ENCODE measurements at places on chromosomes 1 and 21.

DNA sequence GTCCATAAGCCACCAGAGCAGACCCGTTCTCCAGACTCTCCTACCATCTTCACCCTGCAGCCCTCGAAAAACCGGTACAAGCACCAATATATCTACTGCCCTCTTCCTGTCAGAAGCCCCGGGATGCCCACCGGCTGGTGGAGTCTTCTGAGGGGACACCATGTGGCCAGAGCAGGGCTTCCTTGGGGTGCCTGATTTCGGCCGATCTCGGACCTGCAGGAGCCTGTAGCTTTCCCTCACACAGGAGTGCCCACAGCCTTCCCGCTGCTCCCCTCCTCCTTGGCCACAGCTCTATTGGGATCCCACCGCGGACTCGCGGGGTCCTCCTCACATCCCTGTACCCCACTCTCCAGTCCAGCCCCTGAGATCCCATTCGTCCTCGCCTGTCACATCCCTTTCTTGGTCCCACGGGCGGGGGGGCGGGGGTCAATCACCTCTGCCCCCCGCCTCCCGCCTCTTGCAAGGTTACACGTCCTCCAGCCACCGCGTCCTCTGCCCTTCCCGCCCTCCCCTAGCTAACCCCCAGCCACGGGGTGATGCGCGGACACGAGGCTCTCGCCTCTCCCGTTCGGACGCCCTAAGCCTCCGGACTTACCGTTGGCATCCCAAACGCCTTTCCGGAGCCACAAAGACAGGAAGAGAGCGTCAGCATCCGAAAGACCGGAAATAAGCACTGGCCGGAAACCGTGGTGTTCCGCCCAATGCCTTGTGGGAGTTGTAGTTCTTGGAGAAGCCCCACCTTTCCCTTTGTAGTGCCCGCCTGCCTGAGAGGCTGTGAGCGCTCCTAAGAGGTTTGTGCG, at the start of gene SSR2:
TSS of gene SSR2 (minus strand) at position 659 of the 800 bp plus-strand sequence. CDS start 784 bp downstream, outside the sequence.
- peak; percentile 67 for DNase-seq

DNA sequence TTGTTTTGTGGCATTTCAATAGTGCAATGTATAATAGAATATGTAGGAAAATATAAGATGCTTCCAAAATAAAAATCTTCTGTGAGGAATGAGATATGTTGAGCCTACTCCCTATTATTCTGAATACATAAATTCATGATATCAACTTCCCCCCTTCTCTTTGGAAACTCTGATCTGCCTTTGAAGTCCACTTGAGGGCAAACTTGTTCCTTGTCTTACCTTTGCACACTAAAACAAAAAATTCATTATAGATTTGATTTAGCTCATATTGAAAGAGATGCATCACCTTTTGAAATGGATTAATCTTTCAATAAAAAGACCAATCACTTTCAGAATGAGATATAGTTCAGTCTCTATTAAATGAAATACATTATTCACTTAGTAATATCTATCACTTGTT, 580.7 kb upstream of the ADGRL4 start:
- no peak for DNase-seq

DNA sequence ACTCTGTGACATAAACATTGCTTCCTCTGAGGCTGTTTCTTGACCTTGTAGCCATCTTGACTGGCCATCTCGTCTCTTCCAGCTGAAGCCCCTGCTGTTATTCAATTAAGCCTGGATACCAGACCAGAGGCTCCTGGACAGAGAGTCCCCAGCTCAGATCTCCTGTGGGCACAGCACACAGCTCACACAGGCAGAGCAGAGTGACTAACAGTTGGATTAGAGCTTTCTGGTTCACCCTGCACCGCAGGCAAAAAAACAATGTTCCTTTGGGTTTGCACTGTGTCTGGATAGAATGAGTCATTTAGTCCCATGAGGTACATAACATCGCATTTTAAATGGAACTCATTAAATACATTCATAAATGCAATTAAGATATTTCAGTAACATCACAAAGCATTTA, 33.4 kb upstream of the USH2A start:
- DNase-seq = no peak

- DNase-seq = no peak
Measured at GRCh38 chr1:6198646-6199297, 623 bp downstream of the RPL22 start.

GRCh38 chr1:182175361-182175931, 113.9 kb upstream of the ZNF648 start:
- DNase-seq = no peak

DNA sequence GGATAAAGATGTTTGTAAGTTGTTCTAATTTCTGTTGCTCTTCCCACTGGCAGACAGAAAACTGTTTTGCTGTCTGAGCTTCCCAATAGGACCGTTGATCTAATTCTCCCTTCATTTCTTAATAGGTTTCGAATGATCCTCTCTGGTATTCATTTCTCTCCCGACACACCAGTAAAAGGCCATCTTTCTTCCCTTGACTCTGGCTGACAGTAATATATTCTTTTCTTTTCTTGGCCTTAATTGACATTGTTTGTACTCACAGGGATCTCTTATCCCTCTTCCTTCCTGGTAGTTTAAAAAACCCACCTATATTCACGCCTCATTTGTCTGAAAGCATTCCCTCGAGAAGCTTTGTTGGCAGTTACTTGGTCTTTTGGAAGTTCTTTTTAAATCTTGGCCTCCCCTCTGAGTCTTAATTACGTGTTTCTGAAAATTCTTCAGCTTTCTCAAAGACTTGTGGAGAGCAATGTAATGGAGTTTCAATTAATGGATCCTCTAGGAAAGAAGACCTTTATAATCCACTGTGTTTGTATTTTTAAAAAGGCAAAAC, 40.3 kb downstream of the MAP10 start:
- DNase-seq = no peak

Data from stimulated activated CD8-positive, alpha-beta memory T cell treated with anti-CD3 and anti-CD28 coated beads, Interleukin-4, amount 100 ng/mL, for 4 hours (primary cell).